ENCODE measurements at places on chromosomes 7 and 10. TPM values are rescaled to one million over a fixed set of nuclear protein-coding genes. Genes with fewer than 3 reads are reported as not detected.

DNA sequence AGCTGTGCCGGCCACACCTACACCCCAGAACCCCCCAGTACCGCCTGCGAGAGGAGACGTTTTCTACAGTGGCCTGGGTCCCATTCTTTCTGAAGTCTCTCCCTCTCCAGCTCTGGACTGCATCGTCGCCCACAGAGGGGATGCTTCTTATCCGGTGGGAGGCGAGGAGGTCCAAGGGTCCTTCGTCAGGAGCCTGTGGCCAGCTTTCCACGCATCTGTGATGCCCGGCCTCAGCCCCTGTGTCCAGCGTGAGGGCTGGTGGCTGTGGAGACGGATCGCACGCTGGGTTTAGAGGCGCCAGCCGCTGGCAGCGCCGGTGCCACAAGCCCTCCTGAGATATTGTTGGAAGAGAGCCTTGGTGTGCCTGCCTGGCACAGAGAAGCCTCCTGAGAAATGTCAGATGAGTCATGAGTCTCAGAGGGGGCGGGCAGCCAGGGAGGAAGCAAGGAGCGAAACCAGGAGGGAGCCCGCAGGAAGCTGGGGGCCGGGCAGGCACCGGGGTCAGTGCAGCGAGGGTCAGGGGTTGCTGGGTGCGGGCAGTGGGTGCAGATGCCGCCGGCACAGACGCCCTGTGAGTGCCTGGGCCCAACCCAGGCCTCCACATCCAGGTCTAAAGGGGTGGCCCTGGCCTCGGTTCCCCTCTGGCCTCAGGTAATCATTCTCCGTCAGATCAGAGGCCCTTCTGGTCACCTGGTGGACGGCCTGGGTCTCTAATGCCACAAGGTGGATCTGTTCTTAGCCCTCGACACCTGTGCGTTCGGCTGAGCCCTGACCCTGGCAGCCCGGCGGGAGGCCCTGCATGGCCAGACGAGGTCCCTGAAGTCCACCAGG is 86.0 kb upstream of the DIP2C start:
- DNase-seq = no peak

DNA sequence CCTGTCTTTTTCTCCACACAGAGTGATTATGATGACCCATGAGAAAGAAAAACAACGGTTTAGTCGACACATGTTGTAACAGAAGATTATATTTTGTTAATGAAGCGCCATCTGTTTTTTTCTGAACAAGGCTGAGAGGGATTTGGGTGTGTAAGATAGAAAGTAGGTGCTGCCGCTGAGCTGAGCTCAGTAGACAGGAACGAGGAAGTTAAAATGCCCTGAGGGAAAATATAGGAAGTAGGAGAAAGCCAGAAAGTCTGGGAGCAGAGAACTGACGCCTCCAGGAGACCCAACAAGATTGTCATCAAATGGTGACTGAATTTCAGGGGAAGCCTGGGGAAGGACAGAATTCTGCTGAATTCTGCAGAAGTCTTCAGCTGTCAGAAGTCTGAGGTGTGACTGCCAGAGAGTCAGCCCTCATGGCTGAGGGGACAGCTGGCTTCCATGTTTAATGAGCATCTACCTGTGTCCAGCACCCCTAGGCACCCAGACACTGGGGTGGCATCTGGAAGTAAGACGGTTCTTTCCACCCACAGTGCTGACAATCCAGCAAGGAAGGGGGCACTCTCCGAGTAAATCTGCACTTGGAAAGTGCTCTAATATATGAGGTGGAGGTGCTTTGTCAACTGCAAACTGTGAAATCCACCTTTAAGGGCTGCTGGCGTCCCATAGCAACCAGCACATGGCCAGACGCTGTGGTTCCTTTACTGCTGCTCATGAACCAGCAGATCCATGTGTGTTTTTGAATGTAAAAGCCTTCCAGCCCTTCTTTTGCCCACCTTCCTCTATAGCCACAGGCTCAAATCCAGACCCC is 12.5 kb upstream of the TSPAN15 start:
- DNase-seq = no peak

GRCh38 chr7:39154815-39155214 is 177.1 kb downstream of the POU6F2 start:
- DNase-seq = no peak

DNA sequence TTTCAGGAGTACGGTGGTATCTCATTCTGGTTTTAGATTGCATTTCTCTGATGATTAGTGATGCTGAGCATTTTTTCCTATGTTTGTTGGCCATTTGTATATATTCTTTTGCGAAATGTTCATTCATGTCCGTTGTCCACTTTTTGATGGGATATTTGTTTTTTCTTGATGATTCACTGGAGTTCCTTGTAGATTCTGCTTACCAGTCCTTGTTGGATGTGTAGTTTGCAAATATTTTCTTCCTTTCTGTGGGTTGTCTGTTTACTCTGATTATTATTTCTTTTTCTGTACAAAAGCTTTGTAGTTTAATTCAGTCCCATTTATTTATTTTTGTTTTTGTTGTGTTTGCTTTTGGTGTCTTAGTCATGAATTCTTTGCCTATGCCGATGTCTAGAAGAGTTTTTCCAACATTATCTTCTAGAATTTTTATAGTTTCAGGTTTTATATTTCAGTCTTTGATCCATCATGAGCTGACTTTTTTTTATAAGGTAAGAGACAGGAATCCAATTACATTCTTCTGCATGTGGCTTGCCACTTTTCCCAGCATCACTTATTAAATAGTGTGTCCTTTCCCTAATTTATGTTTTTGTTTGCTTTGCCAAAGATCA is 320.5 kb downstream of the MAGI2 start:
- DNase-seq = no peak

DNA sequence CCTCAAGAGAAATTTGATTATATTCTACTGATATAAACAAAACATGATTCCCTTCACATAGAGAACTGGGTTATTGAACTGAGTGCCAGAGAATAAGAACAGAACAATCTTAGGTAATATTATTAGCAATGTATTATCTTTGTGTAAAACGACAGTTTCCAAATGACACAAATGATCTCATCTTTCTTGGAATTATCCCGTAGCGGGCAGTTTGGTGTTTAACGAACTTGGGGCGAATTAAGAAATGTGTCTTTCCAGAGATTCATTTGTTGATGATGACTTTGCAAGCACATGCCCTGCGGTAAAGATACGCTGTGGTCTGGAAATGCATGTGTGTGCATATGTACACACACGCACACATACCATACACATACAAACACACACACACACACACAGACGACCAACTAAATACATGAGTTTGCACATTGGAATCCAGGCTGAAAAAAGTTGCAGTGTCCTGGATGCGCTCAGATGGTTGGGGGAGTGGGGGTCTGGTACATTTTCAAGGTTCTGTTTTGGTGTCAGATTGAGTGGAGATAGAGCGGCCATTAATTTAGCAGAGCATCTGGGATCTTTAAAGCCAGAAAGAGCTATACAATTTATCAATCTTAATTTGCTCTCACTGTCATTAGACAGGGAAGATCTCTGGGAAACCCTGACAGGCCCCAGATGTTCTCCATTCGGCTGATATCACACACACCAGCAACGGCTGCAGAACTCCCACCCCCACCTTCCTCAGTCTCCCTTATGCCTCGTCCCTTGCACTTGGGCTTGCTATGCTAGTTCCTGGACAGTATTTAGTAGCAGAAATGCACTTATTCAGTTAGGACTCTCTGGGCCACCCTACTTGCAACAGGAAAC is 112.4 kb upstream of the FAM171A1 start:
- DNase-seq = no peak

OIT3 gene
- total RNA-seq = not detected

SFRP5 gene
- total RNA-seq = not detected

SPDYE2B gene
- total RNA-seq = not detected
